ENCODE measurements at places on chromosomes 12 and 14.
A peak's percentile ranks its signal among the peaks of the same experiment; 100 is the strongest.

GRCh38 chr12:89907659-89908058 lies 199.0 kb upstream of the ATP2B1 start:
- no peak for DNase-seq

GRCh38 chr14:100312877-100313400 lies 6.7 kb upstream of the SLC25A29 start:
- DNase-seq, result no peak

DNA sequence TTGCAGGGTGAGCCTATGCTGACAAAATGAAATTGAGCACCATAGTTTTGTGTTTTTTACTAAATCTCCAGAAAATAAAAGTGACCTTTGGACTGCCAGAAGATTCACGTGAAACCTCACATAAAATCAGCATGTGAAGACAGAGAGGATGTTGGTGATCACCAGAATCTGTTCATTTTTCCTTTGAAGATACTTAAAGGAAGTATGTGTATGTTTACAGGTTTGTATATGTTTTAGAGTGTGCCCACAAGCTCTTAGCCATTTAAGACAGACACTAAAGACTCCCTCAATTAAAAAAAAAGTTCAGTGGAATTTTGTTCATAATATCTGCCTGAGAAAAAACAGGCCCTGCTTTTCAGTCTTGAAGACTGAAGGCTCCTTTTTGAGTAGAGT lies 25.9 kb downstream of the DDX47 start:
- no peak for DNase-seq

DNA sequence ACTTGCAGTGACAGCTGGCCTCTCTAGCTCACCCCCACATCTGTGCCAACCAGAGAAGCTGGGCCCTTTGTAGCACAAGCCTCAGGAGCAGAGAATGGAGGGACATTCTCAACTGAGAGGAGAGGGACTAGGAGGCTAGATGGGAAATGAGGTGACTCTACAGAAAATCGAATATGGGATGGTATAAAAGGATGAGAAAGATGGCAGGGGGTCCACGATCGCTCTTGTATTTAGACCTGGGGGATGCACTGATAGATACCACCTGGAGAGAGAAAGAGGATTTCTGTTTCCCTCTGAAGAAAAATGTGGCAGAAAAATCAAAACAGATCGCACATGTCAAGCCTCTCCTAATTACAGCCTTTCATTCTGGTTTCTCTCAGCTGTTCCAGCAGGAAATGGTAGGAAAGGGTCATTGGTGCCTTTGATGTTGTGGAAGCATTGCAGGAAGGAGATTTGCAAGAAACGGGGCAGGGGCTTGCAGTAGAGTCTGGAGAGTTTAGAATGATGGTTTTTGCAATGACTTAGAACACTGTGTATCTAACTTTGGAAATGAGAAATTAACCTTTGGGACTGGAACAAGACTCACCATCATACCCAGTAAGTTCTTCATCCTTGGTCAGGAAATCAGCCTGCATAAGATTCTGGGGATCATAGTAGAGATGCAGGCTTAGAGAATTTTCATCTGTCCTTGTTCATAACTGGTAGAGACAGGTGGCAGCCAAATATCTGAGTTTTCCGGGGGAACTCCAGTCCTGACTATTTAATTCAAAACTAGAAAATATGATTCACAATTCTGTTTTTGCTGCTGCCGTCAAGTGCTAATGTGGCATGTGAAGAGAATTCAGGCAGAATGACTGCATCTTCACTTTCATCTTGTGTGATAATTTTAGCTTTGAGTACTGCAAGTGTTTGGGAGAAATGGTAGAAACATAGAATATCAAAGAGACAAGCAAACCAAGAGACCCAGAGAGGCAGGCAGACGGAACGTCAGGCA lies 98.8 kb downstream of the DAD1 start:
- no peak for DNase-seq

DNA sequence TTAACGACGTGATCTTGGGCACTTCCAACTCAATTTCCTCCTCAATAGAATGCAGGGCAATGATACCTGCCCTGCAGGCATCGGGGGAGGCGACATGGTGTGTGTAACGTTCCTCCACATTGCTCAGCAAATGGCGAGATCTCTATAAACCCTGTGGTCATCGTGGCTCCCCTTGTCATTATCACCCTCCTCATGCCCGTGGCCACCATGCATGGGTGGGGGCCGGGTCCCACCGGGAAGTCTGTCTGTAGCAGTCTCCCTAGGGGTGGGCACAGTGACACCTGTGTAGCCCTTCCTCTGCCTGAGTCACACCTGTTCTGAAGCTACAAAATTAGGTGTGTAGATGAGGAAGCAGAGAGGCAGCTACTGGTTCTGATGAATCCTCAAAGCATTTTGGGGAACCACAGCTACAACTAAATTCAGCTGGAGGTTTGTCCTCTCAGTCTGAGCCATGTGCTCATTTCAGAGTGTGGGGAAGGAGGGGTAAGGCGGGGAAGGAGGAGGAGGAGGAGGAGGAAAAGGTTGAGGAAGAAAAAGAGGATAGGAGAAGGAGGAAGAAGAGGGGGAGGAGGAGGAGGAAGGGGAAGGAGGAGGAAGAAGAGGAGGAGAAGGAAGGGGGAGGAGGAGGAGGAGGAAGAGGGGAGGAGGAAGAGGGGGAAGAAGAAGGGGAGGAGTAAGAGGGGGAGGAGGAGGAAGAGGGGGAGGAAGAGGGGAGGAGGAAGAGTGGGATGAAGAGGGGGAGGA lies 11.0 kb upstream of the CACNA2D4 start:
- DNase-seq, result no peak

GRCh38 chr14:29857551-29857950 lies 70.1 kb downstream of the PRKD1 start:
- DNase-seq, result no peak

DNA sequence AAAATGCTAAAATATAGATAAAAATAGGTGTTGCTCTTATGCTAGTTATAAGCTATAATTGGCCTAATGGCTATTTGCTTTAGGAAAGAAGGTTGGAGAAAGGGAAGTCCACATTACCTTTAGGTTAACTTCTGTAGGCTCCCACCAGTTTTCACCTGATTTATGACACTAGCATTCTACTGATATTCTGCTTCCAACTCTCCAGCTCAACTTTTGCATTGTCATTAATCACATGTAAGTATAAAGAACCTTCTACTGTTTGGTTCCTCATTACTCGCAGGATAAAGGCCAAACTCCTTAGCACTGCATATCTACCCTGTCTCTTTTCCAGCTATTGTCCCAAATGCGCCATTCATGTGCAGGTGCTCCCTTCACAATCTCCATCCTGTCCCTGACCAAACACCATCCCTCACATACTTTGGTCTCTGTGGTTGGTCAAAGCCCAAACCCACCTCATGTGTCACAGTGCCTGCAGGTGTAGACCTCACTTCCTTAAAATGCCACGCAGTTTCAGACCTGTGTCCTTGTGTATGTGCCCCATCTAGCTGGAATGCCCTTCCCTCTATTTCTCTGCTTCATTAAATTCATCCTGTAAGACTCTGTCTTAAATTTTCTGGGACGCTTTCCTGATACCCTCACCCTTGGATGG lies 3.3 kb downstream of the DDHD1 start:
- no peak for DNase-seq

DNA sequence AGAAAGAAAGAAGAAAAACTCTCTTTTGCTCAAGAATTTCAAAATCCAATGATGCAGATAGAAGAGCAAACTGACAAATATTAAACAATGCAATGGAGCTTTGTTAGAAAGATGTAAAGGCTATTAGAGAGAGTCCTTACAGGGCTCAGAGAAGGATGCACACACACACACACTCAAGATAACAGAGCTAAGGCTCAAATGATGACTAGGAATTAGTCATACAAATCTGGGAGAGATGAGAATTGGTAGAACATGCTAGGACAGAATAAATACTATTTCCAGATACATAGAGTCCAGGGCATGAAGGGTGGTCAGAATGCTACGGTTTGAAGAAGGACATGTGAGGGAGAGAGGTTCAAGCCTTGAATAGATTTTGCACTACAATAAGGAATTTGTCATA lies 650.1 kb upstream of the MDGA2 start:
- no peak for DNase-seq

- DNase-seq, result peak; percentile 39
Observed at GRCh38 chr12:53558631-53559030, 51.3 kb upstream of the NPFF start.

DNA sequence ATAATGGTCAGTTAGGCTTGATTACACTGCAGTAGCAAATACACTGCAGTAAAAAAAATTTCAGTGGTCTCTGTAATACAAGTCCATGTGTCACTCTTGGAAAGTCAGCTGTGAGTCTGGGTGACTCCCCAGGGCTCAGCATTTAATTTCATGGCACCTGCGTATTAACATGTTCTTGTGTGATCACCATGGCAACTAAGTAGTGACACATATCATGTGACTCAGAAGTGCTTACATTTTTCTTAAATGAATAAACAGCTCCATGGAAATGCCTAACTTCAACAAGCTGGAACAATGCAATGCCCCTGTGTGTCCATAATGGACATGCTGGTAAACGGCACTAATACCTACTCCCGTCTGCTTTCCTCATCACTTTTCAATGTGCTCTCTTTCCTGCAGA lies 88.5 kb upstream of the ANO4 start:
- no peak for DNase-seq

DNA sequence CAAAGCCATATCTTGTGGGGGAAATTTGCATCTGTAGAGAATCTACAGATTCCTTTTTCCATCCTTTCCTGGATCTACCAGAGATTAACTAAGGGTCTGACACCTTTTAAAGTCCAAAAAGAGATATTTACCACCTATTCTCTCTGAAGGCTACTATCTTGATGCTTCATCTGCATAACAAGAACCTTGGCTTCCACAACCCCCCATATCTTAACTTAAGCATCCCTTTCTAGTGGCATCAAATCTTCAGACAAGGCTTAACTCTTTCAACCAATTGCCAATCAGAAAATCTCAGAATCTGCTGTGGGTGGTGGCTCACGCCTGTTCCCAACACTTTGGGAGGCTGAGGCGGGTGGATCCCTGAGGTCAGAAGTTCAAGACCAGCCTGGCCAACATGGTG lies 74.3 kb upstream of the FICD start:
- no peak for DNase-seq

DNA sequence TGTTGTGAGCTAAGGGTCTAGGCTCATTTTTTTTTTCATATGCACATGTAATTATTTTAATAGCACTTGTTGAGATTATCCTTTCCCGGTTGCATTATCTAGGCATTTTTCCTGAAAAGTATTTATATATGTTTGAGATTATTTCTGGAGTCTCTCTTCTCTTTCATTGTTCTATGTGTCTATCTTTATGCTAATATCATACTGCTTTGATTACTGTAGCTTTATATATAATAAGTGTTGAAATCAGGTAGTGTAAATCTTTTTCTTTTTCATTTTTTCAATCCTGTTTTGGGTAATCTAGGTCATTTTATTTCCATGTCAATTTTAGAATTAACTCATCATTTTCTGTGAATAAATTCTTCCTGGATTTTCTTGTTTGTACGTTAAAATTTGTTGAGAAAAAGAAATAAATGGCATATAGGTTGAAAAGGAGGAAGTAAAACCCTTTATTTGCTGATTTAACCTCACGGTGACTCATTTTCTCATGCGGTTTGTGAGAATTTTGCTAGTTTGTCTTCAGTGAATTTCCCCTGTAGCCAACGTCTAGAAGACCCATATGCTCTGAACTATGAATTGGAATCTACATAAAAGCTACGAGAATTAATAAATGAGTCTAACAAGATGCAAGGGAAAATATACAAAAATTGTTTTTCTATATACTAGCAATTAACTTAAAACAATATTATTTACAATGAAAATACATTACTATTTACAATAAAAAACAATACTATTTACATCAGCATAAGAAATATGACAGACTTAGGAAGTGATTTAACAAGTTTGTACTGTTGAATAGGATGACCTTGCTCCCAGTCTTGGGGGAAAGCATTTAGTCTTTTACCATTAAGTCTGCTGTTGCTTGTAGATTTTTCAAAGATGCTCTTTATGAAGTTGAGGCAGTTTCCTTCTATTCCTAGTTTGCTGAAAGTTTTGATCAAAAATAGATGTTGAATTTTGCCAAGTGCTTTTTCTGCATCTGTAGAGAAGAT lies 105.0 kb downstream of the SNAPC1 start:
- peak; percentile 53 for DNase-seq

DNA sequence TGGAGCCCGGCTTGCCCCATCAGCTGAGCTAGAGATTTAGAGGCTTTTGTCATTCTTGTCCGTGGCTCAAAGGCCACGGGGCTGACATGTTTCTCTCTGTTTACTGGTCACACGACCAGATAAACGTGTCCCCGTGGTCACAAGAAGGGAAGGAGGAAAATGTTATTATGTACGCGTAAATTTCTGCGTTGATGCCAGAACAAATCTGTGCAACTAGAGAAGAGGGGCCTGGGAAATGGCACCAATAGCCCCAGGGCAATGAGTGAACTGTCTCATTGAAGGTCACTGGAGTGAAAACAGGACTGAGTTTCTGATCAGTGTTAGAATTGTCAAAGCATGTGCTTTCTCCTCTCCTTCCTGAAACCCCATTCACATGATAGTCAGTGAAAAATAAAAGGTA lies 25.3 kb downstream of the OAS2 start:
- no peak for DNase-seq

GRCh38 chr12:115824936-115825602 lies 452.4 kb downstream of the MED13L start:
- DNase-seq, result no peak

Data from GM10248 (cell line).